ENCODE measurements at places on chromosomes 16 and 17. TPM values are rescaled to one million over a fixed set of nuclear protein-coding genes. Genes with fewer than 3 reads are reported as not detected.

The SLC16A5 gene
- 10.6 TPM for total RNA-seq

The B9D1 gene
- 30.5 TPM for total RNA-seq

The SPATA32 gene
- not detected for total RNA-seq

The SPEM3 gene
- not detected for total RNA-seq

The RNF222 gene
- total RNA-seq = not detected

The KRTAP4-5 gene
- total RNA-seq = not detected

The AATK gene
- 0.32 TPM for total RNA-seq

The PPP4C gene
- total RNA-seq = 151 TPM

The PRKCA gene
- total RNA-seq = 21.0 TPM

The HP gene
- total RNA-seq = not detected

The SDR42E1 gene
- total RNA-seq = 0.16 TPM

The TNRC6C gene
- total RNA-seq = 3.8 TPM

The CDH13 gene
- total RNA-seq = 6.2 TPM

The BCL6B gene
- under 0.01 TPM for total RNA-seq

The BICDL2 gene
- total RNA-seq = 0.32 TPM

The IGFBP4 gene
- 260 TPM for total RNA-seq

The GNG13 gene
- not detected for total RNA-seq

The KRTAP4-6 gene
- total RNA-seq = not detected

The KRT28 gene
- total RNA-seq = not detected

The GOSR2 gene
- total RNA-seq = 37.2 TPM

The MYBBP1A gene
- total RNA-seq = 32.3 TPM

The NOTUM gene
- total RNA-seq = under 0.01 TPM

The KRTAP1-1 gene
- total RNA-seq = not detected

The TBX4 gene
- total RNA-seq = 0.16 TPM

The CPNE7 gene
- 9.2 TPM for total RNA-seq

The OR1F1 gene
- not detected for total RNA-seq

The KANSL1 gene
- total RNA-seq = 83.5 TPM

The CTF1 gene
- 4.3 TPM for total RNA-seq

The NHERF2 gene
- 34.4 TPM for total RNA-seq

The GP2 gene
- not detected for total RNA-seq

The SLC5A10 gene
- not detected for total RNA-seq

The ATP2C2 gene
- not detected for total RNA-seq

The PSMC3IP gene
- 2.1 TPM for total RNA-seq

The HOXB13 gene
- total RNA-seq = not detected

The PFAS gene
- 7.1 TPM for total RNA-seq

The BAIAP3 gene
- total RNA-seq = 0.32 TPM
